Urinary bladder (tissue), 4 donors: ENCODE measurements at places on chromosomes 13 and 19.

DNA sequence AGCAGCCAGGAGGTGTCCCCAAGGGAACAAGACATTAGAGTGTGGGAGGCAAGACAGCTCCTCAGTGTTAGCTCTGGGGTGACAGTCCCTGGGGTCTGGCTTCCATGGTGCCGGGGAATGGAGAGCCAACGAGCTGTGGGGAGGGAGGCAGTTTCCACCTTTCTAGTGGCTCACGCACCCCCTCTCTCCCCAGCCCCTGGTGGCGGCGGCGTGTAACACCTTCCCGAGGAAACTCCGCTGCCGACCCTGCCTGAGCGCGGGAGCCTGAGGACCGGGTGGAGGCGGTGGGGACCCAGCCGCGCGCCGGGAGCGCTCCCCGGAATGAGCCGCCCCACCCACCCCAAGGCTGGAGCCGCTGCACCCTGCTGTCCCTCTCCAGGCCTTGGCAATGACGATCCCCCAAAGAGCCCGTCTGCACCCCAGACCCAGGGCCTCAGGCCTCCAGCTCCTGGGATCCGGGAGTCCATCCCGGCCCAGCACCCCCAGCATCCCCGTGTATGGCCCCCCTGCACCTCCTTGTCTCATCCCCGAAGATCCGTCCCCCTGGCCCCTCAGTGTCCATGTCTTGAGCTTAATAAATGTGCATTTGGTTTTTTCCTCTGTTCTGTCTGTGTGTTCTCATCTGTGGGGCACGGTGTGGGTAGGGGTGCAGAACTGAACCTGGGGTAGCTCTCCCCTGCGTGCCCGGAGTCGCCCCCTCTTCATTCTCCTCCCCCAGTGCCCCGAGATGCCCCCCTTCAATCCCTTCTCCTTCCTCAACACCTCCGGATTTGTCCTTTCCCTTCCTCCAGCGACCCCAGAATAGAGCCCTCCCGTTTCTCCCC is 622 bp upstream of the FXYD5 start:
- DNase-seq: no peak

DNA sequence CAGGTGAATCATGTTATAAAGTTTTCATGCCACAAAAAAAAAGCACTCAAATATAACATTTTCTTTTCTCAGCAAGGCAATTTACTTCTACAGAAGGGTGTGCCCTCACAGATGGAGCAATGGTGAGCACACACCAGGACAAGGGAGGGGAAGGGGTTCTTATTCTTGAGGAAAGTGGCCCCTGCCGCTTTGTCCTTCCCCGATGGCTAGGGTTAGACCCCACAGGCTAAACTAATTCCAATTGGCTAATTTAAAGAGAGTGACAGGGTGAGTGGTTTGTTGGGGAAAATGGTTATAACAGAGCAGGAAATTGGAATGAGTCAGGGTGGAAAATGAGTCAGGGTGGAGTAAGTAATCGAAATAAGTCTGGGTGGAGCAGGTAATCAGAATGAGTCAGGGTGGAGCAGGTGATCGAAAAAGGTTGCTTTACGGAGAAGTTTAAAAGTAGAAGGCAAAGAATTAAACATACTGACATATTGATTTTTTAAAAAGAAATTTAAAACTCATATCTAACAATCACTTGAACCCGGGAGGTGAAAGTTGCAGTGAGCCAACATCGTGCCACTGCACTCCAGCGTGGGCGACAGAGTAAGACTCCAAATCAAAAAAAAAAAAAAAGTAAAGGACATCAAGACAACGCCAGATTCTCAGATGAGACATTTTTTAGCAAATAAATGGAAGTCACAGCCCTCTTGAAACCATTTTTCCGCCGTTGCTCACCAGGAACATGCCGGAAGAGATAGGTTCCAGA is 813 bp downstream of the ZNF562 start:
- no peak for DNase-seq

GRCh38 chr13:21616880-21617279 is 12.9 kb upstream of the MICU2 start:
- DNase-seq: no peak

GRCh38 chr19:39557811-39558623 is 18.1 kb upstream of the EID2 start:
- DNase-seq: no peak

DNA sequence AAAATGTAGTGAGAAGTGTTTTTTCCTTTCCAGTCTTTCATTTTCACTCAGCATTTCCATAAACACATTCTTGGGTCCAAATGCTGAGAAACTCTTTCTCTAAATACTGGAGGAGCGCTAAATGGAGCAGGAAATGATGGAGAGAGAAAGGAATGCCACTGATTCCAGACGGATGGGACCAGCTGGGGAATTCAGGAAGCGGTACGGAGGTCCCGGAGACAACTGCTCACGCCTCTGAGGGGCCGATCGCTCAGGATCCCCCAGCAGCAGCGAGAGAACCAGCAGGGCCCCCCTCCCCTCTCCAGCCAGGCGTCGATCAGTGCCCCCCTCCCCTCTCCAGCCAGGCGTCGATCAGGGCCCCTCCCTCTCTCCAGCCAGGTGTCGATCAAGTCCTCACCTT is 13.2 kb downstream of the RASA3 start:
- DNase-seq: peak; percentile 75

- no peak for DNase-seq
These were observed 14.1 kb downstream of the BRD4 start for GRCh38 chr19:15318241-15318691.

GRCh38 chr19:45215391-45216191 is 29.6 kb downstream of the EXOC3L2 start:
- no peak for DNase-seq
